ENCODE measurements at places on chromosomes 3 and 15. TPM values are rescaled to one million over a fixed set of nuclear protein-coding genes. Genes with fewer than 3 reads are reported as not detected.

The PLIN1 gene
- polyA plus RNA-seq = 0.27 TPM

The C3orf85 gene
- not detected for polyA plus RNA-seq

The MOBP gene
- 318 TPM for polyA plus RNA-seq

The DGKG gene
- polyA plus RNA-seq = 10.2 TPM

The C3orf18 gene
- 32.2 TPM for polyA plus RNA-seq

The ITIH1 gene
- not detected for polyA plus RNA-seq

The ZMYND10 gene
- polyA plus RNA-seq = 28.6 TPM

The AP3B2 gene
- 107 TPM for polyA plus RNA-seq
